Germinal center (tissue), 1 donor: ENCODE measurements at places on chromosomes 1 and 21.

- DNase-seq = no peak
Measured at GRCh38 chr1:210786546-210786945, 347.4 kb downstream of the KCNH1 start.

GRCh38 chr1:56910441-56910985 lies 55.3 kb downstream of the C8B start:
- no peak for DNase-seq

DNA sequence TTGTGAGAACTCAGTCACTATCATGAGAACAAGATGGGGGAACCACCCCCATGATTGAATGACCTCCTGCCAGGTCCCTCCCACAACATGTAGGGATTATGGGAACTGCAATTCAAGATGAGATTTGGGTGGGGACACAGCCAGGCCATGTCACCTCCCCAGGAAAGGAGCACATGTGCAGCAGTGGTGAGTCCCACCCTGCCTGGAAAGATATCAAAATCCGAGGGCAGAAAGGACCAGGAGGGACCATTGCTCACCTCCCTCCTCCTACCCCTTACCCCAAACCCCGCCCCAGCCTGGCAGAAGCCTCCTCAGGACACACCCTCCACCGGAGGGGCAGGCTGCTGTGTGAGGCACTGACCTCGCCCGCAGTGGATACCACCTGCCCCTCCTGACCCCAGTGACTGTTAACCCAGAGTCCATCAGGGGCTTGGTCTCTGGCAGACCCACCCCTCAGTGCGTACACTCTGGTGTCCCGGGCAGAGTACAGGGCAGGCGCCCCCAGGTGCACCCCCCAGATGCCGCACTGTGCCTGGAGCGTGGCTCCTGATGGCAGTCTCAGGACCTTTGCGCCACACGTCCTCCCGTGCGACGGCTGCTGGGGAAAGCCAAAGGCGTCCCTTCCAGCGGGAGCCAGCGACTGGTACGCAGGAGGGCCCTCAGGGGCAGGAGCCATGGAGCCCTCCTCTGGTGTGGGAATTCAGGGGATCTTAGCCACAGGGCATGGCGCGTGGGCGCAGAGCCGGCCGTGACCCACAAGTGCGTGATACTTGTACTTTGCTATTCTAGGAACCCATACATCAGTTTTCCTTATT lies 20.9 kb downstream of the PDXK start:
- DNase-seq = no peak

DNA sequence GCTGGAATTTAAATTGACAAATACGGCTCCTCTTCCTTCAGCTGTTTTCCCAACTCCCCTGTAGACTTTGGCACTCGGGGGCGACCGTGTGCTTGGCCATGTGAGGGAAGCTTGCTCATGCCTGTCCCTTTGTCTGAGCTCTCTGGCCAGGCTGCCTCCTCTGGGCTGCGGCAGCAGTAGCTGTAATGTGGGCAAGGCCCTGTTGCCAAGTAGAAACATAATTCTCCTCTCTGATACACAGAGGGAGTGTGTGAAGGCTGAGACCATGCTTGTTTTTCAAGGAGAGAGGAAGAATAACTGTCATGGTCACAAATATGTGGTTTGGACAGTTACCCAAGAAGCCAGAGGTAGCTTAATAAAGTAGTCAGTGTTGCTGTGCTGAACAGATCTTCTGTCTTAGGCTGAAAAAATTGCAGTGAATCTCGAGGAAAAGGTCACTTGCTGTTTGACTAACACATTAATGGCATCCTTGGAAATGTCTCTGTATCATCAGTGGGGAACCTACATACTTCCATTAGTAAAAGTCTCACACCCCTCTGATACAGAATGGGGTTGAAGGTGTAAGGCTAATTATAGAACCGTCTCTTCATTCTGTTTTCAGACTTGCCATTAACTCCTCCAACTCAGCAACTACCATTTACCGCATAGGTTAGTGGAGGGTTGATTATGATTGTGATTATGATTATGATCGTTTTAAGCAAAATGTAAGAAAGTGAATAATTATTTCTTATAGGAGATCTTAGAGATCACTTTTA lies 94.6 kb downstream of the TGFB2 start:
- DNase-seq = no peak
